DND-41 (cell line): ENCODE measurements at places on chromosomes 6 and 20.
A peak's percentile ranks its signal among the peaks of the same experiment; 100 is the strongest.

DNA sequence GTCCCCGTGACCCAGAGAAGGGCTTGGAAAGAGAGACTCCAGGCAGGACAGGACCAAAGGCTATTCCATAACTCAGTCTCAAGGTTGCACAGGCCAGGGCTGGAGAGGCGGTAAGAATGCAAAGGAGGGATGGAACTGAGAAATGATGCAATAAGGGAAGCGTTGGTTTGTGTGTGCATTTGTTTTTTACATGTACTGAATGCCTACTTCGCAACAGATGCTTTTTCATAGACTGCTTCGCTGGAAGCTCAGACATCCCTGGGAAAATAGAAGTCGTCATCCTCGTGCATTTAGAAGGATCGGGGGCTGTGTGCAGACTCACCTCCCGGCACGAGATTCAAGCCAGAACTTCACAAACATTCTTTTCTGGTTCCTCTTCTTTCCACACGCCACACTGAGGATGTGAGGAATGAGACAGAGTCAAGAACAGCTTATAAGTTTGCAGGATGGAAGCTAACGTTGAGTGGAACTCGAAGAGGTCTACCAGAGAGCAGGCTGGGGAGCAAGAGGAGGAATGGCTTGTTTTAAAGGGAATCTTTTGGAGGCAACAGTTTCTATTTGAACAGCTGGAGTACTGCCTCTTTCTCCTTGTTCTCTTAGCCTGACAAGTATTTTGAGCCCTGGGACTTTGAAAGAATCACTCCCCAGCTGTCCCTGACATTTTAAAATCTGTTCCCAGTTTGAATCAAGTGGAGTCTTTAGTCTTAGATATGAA, 19.3 kb upstream of the LY86 start:
- no peak for DNase-seq

DNA sequence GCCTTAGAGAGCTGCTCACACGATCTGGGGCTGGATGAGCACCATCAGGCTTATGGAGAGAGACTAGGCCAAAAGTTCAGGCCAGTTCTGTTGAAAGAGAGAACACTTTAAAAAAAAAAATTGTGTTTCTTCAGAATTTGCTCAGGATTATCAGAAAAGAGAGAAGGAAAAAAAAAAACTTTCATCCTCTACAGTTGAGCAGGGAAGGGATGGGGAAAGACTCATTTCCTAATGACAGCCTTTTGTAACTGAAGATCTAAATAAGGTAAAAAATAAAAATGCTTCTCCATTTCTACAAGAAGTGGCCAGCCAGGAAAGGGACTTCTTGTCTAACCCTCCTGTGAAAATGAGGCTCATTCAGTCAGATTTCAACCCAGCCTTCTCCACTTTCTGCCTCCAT, 134.8 kb downstream of the LY86 start:
- no peak for DNase-seq

DNA sequence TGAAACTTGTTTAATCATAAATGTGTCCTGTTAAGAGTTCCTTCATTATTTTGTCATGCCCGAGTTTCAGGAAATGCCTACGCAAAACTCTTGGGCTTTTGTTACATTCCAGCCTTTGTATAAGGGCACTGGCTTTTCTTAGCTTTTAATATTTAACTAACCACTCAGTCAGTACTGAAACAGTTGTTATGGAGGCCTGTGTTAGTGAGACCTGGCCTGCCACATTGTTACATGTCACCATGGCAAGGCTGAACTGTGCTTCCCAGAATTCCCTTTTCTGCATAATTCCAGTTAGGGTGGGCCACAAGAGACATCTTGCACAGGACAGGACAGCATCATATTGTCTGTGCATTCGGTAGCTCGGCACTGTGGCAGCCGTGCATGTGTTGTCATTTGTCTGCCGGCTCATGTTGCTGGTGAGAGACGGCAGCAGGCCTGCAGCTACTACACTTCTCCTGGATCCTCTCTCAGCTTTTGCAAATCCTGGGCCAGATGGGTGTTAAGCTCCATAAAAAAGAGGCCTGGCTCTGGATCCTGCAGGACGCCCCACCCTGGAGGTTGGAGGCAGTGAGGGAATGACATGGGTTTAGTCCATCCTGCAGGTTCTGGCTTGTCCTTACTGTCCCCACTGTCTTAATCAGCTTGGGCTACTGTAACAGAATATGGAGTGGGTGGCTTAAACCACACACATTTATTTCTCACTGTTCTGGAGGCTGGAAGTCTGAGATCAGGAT, 128.8 kb upstream of the DTNBP1 start:
- no peak for DNase-seq

DNA sequence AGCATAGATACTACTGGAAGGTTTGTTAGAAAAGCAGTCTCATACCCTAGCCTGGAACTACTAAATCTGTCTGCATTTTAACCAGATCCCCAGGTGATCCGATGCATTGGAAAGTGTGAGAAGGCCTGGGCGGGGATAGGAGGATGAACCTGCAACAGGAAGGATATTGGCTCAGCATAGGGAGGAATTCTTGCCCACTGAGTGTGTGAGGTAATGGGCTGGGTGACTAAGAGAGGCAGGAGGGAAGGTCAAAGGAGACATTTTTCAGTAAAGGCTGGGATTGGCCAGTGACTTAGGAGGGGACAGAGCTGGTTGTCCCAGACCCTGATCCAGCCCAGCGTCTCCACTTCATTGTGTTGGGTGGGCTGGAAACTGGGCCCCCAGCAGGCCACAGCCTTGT, 191.0 kb upstream of the LRFN2 start:
- DNase-seq, result no peak

DNA sequence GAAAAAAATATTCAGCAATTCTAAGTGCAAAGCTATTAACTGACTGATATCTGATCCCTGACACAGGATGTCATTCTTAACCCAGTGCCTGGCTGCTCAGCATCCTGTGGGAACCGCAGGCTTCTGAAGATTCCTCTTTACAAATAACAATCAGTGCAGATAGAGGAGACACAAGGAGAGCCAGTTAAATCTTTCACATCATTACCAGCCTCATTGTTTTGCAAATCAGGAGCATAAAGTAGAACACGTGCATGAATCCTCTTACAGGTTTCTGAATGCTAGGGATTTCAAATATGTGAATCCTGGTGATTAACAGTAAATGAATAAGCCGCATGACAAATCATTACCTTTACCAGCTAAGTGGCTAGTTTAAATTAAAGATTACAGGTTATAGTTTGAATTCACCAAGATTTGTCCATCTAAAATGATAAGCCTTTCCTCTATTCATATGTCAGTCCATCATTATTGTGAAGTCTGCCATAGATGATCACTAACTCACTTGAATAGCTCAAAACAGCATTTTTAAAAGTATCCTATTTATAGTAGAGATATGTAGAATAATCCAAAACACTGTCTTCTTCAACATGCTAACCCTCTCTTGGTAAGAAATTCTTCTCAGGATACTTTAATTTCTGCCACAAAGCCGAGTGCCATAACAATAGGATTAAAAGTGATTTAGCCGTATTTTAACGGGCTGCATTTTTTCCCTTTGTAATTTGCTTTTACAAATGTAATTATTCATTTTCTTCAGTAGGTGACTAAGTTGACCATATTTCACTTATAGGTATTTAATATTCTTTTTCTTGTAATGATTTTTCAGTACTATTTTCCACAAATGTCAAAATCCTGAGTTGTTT, 367.3 kb upstream of the EPHA7 start:
- DNase-seq, result no peak

- DNase-seq, result no peak
Measured at GRCh38 chr6:159540883-159541282, 152.2 kb downstream of the SOD2 start.

- DNase-seq, result no peak
Measured at GRCh38 chr6:43454290-43454695, 1.1 kb downstream of the DLK2 start.

- peak; percentile 12 for DNase-seq
Measured at GRCh38 chr6:2448826-2449571, 203.6 kb upstream of the GMDS start.

DNA sequence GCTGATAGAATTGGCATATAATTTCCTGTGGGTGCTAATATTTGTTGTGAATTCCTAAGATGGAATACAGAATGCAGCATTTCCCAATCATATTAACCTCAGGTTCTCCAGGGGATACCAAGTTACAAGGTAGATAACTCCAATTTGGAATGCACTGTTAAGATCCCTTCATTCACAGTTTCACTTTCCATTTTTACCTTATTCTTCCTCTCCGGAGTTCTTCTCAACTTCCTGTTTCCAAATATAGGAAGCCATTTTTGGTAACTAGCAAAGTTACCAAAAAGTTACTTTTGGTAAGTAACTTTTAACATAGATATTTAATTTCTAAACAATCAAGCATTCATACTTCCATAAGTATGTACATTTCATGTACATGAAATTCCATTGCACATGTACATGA, 63.5 kb upstream of the PHACTR2 start:
- no peak for DNase-seq

- DNase-seq, result no peak
Measured at GRCh38 chr6:150058231-150058792, 10.6 kb downstream of the ULBP3 start.

GRCh38 chr6:170450916-170451761, 102.0 kb downstream of the PSMB1 start:
- DNase-seq, result no peak

- DNase-seq, result no peak
Measured at GRCh38 chr6:150830439-150831165, 34.9 kb upstream of the MTHFD1L start.

DNA sequence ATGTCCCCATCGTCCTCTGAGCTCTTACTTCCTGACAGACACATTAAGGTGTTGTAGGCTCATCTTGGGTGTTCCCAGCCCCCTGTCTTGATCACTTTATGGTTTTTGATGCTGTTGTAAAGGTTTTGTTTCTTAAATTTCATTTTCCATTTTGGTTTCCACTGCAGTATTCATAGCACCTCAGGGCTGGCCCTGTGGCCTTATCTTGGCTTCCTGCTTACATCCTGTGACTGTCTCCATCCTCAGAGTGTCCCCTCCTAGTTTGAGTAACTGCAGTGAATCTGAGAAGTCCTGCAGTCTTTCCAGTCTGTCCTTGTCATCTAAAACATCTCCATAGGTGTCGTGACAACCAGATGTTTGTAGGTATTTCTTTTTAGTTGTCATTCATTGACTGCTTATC, 50.9 kb downstream of the JARID2 start:
- no peak for DNase-seq

DNA sequence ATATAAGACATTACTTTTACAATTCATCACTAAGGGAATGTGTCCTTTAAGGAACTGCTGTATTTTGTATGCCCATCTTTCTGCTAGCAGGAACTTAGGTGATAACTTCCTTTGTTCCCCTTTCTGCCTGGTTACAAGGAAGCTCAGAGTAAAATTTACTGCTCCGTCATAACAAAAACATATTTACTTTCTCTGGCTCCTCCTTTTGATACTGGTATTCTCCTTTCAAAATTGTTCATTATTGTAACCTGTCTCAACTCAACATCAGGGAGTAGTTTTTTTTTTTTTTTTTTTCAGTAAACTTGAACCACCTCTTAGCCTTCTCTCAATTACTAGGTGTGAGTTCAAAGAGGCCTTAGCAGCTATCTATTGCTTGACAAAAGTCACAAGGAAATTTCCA, 37.1 kb downstream of the RIPOR2 start:
- DNase-seq, result no peak

- no peak for DNase-seq
Measured at GRCh38 chr6:90253631-90254030, 43.0 kb downstream of the BACH2 start.

DNA sequence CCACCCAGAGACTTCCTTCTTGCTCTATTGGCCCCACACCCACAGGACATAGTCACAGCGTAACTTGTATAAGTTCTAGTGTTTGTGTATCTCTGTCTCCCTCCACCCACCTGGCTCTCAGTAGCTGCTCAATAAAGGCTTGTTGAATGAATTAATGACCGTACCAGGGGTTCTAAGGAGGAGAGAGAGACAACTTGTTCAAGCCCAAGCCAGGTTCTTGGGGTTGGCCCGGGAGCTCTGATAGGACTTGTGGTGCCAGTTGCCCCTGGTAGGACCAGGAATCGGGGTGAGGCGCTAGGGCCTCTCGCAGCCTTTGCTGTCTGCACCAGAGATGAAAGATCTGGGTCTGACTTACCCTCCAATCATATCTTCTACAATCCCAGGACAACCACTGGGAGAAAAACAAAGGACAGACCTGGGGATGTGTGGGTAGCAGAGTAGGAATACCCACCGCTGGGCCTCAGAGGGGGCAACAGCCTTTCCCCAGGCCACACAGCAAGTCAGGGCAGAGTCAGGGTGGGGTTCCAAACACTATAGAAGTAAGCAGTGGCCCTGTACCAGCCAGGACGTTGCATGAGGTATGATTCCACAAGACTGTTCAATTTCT, 5.3 kb upstream of the TGM2 start:
- DNase-seq, result no peak

DNA sequence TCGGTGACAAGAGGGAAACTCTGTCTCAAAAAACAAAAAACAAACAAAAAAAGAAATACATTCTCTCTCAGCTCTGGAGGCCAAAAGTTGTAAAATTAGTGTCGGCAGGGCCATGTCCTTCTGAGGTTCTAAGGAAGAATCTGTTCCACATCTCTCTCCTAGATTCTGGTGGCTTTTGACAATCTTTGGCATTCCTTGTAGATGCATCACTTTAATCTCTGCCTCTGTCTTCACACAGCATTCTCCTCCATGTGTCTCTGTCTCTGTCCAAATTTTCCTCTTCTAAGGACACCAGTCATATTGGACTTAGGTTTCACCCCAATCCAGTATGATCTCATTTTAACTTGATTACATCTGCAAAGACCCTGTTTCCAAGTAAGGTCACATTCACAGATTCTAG, 9.1 kb downstream of the PPP2R5D start:
- DNase-seq, result no peak

- DNase-seq, result no peak
Measured at GRCh38 chr6:30091577-30092381, 16.2 kb upstream of the RNF39 start.

GRCh38 chr6:135018052-135018451, 36.6 kb downstream of the HBS1L start:
- DNase-seq, result no peak

DNA sequence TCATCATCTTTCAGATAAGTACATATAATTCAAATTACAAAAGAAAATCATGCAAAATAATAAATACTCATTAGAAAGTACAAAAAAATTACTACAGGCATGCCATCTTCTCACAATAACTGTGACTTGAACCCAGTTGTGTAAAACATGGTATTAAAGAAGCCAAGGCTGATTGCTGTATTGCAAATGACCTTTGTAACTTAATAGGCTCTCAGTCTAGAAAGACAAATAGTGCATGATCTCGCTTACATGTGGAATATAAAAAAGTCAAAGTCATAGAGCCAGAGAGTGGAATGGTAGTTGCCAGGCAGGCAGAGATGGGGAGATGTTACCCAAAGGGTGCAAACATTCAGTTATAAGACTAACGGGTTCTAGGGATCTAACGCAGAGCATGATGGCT, 626.1 kb downstream of the COL12A1 start:
- no peak for DNase-seq

- no peak for DNase-seq
Measured at GRCh38 chr6:36586606-36587005, 7.6 kb upstream of the SRSF3 start.

DNA sequence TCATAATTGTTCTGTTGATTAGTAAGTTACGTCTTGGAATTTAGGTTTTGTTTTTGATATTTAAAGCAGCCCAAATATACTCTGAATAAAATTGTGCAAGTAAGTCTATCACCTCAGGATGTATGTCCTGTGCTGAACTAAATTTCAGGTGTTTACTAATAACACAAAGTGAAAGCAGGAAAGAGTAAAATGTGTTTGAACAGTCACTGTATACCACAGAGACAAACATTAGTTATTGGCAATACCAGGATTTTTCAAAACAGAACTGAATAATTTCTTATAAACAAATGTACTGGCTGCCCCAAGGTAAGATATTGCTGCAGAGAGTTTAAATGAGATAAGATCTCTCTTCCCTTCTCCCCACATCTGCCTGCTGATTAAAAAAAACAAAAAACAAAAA, 404.7 kb upstream of the RUNX2 start:
- no peak for DNase-seq
